ENCODE measurements at places on chromosomes 1 and 21.

DNA sequence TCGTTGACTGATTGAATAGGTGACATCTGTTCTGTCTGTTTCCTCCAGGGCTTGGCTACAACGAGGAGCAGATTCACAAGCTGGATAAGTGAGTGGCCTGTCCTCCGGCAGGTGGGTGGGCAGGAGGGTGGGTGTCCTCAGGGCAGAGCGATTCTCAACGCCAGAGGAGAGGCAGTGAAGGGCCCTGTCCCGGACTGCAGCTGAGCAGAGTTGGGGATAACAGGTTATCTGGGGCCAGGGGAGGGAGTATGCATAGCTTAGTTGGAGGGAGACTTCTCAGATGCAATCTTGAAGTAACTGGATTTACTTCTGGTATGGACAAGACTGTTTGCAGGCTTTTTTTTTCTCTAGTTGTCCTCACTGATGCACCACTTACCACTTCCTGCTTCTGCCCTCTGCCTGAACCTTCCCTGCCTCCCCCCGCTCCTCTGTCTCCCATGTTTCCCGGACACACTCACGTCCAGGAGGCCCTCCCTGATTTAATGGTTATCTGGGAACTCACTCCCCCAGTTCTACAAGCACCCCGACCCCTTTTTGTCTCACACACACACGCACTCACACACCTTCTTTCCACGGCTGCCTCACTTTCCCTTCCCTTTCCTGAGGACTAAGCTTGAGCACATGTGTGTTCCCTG, 16.4 kb upstream of the RASSF5 start:
- DNase-seq: no peak

GRCh38 chr1:167633258-167633944, 3.4 kb downstream of the RCSD1 start:
- no peak for DNase-seq

DNA sequence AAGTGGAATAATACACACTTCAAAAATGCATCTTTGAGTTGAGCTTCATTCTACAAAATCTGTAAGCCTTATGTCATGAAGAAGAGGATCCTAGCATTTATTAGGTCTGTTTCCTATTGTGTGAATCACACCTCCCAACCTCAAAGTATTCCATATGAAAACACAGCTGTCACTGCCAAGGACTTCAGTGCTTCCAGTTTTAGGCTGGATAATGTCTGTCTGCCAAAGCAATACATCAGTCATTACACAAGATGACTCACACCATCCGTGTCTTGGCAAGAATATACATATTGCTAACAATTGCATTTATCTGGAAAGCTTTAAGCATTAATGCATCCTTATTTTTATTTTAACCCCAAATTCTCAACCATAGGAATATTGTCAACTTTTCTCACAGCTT, 125.7 kb upstream of the TMPRSS15 start:
- peak; percentile 89 for DNase-seq

DNA sequence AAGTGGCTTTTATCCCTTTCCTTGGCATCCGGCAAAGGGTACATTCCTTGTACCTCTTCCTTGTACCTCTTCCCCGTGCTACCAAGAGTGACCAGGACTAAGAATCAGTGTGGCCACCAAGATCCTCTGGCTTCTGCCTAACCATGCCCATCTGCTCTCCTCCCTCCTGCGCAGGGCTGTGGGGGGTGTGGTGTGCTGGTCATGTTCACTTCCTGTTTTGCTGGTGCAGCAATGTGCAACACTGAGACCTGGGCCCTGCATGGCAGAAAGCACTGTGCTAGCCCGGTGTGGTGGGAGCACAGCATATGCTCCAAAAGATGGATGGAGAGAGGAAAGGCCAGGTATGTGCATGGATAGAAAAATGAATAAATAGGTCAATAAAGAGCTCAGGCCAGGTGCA, 33.3 kb upstream of the TENT5C start:
- no peak for DNase-seq

DNA sequence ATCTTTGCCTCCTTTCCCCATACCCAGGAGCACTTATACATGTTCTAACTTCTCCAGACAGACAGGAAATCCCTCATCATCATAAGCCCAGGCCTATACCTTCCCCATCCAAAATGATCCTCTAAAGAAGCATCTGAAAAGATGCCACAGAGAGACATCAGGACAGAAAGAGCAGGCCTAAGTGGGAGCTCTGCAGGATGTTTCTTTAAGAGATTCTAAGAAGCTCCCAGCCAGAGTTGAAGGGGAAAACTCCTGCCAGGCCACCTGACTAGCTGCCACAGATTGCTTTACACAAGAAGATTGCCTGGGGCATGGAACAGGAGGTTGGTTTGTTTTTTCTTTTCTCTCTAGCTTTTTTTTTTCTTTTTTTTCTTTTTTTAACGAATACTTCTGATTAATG, 275.8 kb downstream of the VAV3 start:
- no peak for DNase-seq

GRCh38 chr1:150955280-150955679, 19.4 kb downstream of the CERS2 start:
- no peak for DNase-seq

DNA sequence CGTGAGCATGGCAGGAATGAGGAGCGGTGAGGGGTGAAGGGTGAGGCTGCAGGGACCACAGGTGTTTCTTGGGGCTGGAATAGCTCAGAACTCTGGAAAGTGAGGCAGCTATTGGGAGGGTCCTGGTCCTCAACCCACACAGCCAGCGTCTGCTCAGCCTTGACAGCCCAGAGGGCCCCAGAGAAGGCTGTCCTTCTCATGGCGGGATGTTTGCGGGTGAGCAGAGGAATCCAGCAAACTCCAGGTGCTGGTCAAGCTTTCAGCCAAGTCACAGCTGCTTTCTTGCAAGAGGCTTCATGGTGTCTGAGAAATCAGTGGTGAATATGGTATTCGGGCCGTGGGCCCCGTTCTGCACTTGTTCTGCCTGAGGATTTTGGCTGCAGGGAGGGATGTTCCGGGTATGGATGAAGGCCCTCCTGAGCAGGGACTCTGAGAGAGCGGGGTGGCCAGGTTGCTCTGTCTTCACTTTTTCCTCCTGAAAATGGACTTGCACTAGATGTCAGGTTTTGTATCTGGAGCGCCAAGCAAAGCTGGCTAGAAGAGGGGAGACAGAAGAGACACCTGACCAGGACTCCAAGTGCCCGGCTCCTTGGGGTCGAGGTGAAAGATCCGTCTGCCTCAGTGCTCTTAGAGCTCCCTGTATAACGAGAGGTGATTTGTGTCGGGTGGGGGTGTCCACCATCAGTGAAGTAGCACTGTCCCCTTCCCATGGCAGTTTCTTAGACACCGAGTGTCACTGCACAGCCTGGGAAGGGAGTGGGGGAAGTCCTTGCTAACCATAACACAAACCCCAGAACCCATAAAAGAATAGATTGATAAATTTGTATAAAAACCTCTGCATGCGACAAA, 139.9 kb downstream of the PEX14 start:
- DNase-seq: no peak

DNA sequence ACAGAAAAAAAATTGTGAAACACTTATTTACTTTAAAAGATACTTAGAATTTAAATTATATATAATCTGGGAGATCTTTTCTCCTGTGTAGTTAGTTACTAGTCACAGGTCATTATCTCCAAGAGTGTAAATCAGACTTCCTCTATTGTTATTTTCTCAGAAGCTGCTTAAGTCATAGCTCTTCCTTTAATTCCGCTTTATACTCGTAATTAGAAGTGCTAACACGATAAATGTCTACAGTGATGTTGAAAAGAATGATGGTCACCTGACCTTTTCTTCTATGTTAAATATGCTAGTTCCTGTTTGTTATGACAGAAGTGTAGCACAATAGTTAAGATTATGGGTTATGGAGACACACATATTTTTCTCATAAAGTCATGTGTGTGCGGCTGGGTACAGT, 123.6 kb downstream of the TGFB2 start:
- no peak for DNase-seq

DNA sequence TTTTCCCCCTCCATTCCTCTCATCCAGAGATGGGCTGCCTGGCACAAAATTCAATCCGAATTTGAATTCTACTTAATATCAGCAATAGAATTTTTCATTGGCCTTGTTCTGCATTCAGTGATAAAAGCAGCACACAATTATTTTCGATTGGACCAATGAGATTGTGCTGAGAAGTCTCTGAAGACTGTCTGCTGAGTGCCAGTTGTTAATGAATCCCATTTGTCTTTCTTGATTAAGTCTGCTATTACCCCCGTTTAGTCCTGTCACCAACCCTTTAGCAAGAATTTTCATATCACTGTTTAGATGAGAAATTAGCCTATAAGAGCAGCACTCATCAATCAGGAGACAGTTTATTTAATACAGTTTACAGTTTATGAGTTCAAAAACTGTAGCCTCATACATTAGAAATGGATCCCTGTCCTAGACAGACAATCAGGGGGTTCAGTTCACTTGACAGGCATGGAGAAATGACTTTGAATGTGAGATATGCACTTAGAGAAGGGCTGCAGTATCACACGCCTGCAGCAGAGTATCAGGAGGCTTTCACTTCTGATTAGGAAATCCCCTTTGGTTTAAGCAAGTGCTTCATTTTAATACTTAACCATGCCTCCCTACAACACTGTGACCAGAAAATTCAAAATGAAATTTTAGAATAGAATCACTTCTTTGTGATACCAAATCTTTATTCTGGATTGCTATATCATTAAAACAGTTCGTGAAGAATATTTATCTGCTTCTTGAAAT, 304.7 kb upstream of the PTBP2 start:
- DNase-seq: no peak

DNA sequence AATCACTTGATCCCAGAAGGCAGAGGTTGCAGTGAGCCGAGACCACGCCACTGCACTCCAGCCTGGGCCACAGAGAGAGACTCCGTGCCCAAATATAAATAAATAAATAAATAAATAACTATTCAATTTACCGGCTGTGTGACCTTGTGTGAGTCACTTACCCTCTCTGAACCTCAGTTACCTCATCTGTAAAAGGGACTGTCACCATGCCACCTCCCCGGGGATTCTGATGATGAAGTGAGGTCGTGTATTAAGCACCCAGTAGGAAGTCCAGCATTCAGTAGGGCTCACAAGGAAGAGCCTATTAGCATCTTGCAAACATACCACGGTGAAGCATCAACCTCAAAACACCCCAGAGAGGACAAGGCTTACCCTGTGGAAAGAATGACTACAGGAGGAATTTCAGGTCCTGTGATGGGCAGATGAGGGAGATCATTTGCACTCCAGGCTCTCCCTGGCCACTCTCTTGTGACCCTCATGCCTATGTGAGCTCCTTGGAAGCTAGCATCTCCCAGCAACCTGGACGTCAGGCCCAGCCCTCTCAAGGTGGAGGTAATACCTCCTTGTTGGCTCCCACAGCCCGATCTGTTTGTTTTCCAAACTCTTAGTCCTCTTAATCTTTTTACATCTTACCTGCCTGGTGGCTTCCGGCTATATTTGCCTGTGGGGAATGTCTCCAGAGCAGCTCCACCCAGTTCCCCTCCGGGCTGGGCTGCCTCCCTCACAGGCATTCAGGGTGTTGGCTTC, 7.6 kb upstream of the C1QA start:
- DNase-seq: no peak

DNA sequence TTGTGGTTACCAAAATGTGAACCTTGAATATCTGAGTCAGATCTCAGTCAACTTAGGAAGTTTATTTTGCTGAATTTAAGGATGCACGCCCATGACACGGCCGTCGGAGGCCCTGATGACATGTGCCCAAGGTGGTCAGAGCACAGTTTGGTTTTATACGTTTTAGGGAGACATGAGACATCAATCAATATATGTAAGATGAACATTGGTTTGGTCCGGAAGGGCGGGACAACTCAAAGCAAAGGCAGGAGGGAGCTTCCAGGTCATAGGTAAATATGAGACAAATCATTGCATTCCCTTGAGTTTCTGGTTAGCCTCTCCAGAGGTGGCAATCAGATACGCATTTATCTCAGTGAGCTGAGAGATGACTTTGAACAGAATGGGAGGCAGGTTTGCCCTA, 1.0 kb upstream of the PRMT2 start:
- DNase-seq: no peak

DNA sequence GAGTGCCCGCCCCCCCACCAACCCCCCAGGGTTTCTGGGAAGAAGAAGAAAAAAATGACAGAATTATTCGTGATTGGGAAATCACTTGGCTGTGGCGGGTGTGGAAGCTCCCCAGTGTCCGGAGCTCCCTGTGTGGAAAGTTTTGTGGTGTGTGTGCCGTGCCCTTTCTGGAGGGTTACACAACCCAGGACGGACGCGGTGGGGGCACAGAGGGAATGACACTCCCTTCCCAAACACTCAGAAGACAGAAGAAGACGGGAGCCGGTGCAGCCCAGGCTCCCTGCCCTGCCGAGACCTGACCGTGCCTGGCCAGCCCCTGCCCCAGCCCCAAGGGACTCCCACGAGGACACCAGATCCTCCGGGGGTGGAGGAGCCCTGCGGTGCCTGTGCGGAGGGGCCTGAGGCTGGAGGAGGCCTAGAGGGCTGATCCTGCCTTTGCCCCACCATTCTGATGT, 33.0 kb upstream of the ADARB1 start:
- DNase-seq: no peak

DNA sequence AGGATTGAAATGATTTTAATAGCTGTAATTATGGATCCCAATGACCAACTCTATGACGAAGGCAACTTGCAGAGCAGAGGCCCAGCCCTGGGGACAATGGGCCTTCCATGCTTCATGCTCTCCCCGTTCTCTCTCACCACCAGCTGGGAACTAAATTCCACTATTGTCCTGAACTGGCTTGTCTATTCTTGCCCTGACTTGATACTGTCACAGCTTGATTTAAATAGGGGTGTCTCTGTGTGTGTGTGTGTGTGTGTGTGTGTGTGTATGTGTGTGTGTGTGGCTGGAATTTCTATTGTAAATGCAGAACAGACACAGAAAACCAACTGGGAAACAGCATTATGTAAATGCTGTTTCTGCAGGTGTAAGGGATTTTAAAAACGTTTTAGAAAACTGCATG, 57.0 kb downstream of the SLC22A15 start:
- DNase-seq: no peak

DNA sequence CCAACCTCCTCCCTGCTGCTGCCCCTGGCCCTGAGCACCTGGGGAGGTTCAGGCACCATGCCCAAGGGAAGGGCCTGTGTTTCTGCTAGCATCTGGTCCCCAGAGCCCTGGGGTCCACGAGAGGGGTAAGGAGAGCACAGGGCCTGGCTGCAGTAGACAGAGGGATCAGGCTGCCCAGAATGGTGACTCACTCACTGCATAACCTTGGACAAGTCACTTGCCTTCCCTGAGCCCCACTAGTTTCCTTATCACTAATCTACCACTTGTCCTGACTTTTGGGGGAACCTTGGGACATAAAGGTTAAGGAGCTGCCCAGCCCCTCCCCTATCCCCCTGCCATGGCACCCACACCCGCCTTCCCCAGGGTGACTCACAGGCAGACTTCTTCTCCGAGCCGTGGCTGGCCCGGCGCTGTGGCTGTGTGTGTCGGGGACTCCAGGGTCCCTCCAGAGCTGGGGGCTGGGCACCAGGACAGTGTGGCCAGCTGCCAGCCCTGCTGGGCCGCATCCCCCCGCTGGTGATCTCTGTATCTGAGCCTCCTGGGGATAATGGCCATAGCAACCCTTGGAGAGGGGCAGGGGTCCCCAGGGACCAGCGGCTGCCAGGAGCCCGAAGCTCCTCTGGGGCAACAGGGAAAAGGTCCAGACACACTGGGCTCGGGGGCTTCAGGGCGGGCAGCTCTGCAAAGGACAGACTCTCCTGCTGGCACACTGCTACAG, 4.0 kb downstream of the ARHGEF19 start:
- no peak for DNase-seq

All from muscle of arm (tissue), 14 donors.